ENCODE measurements at places on chromosomes 7 and 10.

- DNase-seq, result no peak
These were observed 61.2 kb upstream of the ODAD2 start for GRCh38 chr10:28060031-28060607.

DNA sequence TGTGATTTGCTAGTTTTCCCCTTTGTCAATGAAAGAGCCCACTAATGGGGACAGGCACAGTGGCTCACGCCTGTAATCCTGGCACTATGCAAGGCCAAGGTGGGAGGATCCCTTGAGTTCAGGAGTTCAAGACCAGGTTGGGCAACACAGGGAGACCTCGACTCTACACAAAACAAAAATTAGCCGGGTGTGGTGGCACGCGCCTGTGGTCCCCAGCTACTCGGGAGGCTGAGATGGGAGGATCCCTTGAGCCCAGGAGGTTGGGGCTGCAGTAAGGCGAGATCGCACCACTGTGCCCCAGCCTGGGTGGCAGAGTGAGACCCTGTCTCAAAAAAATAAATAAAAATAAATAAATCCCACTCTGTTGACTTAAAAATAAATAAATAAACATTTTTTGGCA, 5.1 kb downstream of the WIPI2 start:
- no peak for DNase-seq

- DNase-seq, result peak; percentile 47
These were observed at the start of gene SLC26A5 for GRCh38 chr7:103446049-103446520. TSS of gene SLC26A5 (minus strand) at chr7:103446207. CDS start at chr7:103421514, 24,693 bp downstream.

DNA sequence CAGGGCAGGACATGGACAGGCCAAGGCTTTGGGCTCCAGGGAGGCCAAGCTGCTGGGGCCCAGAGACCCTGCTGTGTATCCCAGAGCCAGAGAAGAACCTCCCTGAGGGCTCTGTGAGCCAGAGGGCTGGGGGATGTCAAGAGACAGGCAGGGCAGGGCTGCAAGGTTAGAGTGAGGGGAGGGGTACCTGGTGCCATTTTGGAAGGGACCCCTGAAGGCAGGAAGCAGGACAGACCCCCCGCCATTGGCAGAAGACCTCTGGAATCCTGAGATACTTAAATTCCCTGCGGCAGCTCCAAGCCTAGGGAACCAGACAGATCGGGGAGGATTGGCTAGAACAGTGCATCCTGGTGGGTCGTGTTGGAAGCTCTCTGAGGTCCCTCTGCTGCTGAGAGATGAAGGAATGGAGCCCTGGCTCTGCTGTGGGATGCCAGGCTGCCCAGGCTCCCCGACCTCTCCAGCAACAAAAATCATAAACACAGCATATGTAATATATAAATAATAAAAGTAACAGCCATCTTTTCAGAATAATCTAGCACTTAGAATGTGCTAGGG, 75.0 kb downstream of the LHPP start:
- no peak for DNase-seq

DNA sequence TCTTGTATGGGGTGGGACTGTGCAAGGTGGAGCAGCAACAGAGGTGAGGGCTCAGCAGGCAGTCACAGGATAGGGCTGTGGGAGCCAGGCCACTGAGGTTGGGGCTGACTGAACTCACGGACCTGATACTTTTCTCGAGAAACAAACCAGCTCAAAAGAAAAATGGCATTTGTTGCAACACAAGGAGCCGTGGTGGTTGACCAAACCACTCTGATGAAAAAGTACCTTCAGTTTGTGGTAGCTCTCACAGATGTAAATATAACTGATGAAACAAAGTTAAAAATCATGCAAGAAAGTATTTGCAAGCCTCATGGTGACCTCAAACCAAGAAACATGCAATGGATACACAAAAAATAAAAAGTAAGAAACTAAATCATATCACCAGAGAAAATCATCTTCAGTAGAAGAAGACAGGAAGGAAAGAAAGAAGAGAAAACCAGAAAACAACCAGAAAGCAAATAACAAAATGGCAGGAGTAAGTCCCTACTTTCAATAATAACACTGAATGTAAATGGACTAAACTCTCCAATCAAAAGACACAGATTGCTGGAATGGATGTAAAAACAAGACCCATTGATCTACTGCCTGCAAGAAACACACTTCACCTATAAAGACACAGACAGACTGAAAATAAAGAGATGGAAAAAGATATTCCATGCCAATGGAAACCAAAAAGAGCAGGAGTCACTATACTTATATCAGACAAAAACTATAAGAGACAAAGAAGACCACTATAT, 48.9 kb upstream of the DUSP5 start:
- no peak for DNase-seq

GRCh38 chr10:11225935-11226334, 208.3 kb downstream of the CELF2 start:
- no peak for DNase-seq

GRCh38 chr7:103803631-103804030, 185.8 kb downstream of the RELN start:
- no peak for DNase-seq

- no peak for DNase-seq
These were observed 87.5 kb upstream of the GATAD1 start for GRCh38 chr7:92359801-92360200.

DNA sequence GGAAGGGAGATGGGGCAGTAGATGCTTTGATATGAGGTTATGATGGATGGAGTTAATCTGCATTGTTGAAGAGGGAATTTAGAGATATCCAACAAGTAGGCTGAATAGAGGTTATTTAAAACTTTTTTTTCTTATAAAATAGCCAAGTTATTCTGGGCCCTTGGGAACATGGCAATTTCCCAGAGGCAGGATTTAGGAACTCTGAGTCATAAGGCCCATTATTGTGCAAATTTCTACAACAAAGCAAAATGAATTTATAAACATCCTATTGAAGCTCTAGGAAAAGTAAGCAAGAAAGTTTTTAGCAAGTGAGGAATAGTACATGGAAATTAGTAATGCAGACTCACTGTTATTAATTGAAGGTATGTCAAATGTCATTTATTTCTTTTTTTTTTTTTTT, 160.9 kb upstream of the NPY start:
- no peak for DNase-seq

- no peak for DNase-seq
These were observed 18.6 kb downstream of the NPFFR1 start for GRCh38 chr10:70265032-70265689.

GRCh38 chr10:115558252-115558651, 465.1 kb downstream of the ATRNL1 start:
- DNase-seq, result no peak

DNA sequence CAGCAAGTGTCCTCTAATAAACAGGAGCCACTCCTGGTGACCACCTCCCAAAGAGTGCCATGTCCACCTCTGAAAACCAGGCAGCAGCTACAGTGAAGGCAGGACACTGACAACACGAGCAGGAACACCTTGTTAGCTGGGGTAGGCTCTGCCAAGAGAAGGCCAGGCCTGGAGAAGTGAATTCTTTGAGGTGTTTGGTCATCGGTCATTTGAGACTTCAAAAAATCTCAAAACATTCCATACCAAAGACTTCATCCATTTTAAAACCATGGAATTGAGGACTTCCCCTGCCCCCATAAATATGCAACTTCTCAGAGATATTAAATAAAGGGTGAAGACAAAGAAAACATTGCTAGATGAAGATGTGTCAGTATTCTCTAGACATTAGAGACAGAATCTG, 28.4 kb upstream of the OPALIN start:
- DNase-seq, result no peak

- DNase-seq, result peak; percentile 66
These were observed 128.4 kb downstream of the ABCA13 start for GRCh38 chr7:48299580-48300169.

DNA sequence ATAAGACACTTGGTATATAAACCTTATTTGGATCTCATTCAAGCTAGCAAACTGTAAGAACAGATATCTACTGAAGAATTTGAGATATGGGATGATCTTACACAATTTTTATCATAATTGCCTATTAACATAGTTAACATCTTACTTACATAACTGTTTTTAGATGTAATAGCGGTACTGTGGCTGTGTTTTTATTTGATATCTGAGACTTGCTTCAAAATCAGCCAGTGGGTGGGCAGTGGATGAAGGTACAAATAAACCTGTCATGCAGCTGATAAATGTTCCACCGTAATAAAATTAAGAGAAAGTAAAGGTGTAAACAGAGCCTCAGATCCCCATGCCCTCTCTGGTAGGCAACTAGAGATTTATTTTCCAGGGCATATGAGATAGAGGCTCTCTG, 28.4 kb upstream of the PTPRN2 start:
- DNase-seq, result no peak

GRCh38 chr7:113731571-113731970, 187.2 kb downstream of the PPP1R3A start:
- DNase-seq, result no peak

DNA sequence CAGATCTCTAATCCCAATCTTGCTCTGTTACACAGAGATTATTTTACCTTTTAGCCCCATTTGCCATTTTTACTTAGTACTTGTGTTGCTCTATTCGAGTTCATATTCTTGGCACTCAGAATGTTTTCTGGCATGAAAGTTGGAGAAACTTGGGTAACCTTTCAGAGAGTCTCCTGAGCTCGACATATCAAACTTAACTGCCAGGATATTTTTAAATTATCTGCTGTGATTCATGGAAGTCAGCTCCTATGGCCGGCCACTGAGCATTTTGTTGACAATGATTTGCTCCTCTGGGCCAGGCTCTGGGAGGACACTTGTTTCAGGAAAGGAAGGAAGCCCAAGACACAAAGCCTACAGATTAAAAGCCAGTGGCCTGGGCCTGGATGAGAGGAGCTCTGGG, 396.7 kb downstream of the TNS3 start:
- no peak for DNase-seq

GRCh38 chr7:35351466-35351865, 97.6 kb upstream of the TBX20 start:
- DNase-seq, result no peak

- DNase-seq, result no peak
These were observed 100.0 kb upstream of the PRR15 start for GRCh38 chr7:29463504-29464158.

- no peak for DNase-seq
These were observed 112.1 kb downstream of the PARD3 start for GRCh38 chr10:34702982-34703381.

GRCh38 chr7:48224042-48224441, 52.8 kb downstream of the ABCA13 start:
- no peak for DNase-seq

- peak; percentile 64 for DNase-seq
These were observed 37.3 kb upstream of the ADCYAP1R1 start for GRCh38 chr7:31014826-31015225.

DNA sequence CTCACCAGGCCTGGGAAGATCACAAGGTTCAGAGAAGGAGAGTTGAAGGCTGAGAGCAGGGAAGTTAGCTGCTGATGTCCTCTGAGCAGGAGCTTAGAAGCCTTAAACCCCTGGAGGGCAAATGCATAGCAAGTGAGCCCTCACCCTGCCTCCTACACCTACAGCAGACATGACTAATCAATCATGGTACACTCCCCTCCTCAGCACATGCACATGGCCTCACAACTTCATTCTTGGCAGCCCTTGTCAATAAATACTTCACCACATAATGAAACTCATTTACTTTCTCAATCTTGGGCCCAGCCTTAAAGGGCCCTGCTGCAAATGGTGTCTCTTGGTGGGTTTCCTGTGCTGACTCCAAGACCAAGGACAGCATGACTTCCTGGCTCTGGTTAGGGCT, 12.9 kb downstream of the MMRN2 start:
- no peak for DNase-seq

DNA sequence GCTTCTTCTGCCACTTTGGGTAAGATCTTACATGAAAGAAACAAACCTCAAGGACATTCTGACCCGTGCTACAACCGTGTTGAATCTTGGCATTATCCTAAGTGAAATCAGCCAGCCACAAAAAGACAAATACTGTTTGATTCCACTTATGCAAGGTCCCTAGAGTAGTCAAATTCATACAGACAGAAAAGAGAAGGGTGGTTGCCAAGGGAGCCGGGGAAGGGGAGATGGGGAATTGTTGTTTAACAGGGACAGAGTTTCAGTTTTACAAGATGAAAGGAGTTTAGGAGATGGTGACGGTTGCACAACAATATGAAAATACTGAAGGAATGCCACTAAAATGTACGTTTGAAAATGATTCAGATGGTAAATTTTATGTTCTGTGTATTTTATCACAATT, 12.2 kb upstream of the CLEC2L start:
- no peak for DNase-seq

GRCh38 chr10:47294501-47294900, 5.5 kb upstream of the GDF10 start:
- no peak for DNase-seq

GRCh38 chr10:6274040-6274439, 71.3 kb downstream of the PFKFB3 start:
- DNase-seq, result no peak

- DNase-seq, result no peak
These were observed 18.3 kb downstream of the AGAP3 start for GRCh38 chr7:151104411-151105235.

DNA sequence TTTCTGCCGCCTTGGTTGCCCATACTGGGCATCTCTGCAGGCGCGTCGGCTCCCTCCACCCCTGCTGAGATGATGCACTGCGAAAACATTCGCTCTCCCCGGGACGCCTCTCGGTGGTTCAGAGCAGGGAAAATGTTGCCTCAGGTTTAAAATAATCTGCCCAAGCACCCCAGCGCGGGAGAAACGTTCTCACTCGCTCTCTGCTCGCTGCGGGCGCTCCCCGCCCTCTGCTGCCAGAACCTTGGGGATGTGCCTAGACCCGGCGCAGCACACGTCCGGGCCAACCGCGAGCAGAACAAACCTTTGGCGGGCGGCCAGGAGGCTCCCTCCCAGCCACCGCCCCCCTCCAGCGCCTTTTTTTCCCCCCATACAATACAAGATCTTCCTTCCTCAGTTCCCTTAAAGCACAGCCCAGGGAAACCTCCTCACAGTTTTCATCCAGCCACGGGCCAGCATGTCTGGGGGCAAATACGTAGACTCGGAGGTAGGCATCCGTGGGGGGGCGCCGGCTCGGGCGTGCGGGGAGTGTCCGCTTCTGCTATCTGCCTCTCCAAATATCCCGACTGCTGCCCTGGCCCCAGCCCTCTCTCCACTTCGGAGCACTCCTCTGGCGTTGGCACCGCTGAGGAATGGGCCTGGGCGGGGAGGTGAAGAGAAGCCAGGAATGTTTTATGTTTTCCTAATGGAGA, at the start of gene CAV1:
Gene CAV1 (plus strand): TSS at position 428 of the 689 bp plus-strand sequence. CDS start 27 bp downstream, at position 455.
- peak; percentile 23 for DNase-seq

GRCh38 chr7:155807789-155808548, 4.3 kb downstream of the SHH start:
- DNase-seq, result no peak

- DNase-seq, result peak; percentile 50
These were observed 20.3 kb upstream of the IGF2BP3 start for GRCh38 chr7:23490357-23491135.

DNA sequence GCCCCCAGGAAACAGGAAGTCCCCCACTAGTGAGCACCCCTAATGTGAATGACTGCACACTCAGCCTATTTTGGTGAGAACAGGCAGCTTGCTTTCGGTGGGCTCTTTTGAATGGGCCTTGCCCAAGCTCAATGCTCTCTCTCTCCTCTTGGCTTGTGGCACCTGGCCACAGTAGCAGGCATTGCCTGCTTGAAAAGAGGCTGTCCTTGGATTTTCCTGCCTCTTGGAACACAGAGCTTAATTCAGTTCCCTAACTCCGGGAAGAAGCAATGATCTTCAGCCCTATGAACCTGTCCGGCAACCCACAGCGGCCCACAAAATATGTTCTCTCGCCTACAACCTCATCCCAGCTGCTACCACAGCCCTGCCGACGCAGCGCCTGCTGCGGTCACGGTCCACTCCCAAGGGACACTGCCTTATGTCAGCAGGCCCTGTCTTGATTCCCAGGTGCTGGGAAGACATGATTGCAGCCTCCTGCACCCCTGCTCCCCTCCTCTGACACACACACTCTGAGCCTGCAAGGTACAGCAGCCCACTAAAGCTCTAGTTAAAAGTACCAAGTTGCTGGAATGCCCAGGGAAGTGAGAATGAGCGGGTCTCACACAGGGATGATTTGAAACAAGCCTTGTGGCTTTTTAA, 715.5 kb upstream of the GALNT17 start:
- no peak for DNase-seq

Measured in NCI-H1105 treated with DMSO at 0.1 percent for 48 hours (cell line).